ENCODE measurements at places on chromosomes 7 and 10.

- peak; percentile 75 for DNase-seq
Measured at GRCh38 chr7:111089822-111090426, 1.0 kb upstream of the LRRN3 start.

DNA sequence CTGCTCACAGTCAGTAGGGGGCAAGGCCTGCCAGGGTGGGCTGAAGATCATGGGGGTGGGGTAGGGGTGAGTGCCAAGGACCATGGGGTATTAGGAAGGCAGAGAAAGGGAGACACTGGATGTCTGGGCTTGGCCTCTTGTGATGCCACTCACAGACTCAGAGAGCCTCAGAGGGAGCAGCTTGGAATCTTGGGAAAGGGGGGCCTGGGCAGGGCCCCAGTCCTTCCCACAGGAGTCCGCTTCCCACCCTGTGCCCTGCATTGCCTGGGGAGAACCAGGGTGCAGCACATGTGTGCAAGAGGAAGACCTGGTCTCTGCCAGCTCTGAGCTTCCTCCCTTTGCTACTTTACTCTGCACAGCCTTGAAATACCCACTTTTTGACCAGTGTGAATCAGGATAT lies 4.3 kb downstream of the ADCY1 start:
- DNase-seq, result no peak

- no peak for DNase-seq
Measured at GRCh38 chr10:282294-283139, 147.3 kb downstream of the ZMYND11 start.

DNA sequence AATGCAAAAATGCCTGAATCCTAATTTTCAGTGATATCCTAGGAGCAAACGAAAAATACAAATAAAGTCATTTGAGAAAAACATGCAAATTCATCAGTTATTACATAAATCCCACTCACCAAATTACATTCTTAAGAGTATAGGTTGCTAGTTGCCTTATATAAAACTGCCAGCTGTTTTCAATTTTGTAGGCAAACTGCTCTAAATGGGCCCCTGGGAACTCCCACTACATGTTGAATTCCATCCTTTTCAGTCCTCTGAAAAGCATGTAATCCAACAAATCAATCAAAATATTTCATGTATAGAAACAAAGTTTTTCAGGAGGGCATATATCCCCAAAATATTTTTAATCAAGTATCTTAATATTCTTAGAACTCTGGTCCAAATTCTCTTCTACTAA lies 2.1 kb upstream of the JMJD1C start:
- DNase-seq, result no peak

GRCh38 chr7:90256778-90257177 lies 11.8 kb downstream of the CFAP69 start:
- no peak for DNase-seq

- DNase-seq, result no peak
Measured at GRCh38 chr7:75696263-75697037, 42.3 kb downstream of the HIP1 start.

GRCh38 chr7:140571538-140572122 lies 69.0 kb downstream of the DENND2A start:
- DNase-seq, result no peak

DNA sequence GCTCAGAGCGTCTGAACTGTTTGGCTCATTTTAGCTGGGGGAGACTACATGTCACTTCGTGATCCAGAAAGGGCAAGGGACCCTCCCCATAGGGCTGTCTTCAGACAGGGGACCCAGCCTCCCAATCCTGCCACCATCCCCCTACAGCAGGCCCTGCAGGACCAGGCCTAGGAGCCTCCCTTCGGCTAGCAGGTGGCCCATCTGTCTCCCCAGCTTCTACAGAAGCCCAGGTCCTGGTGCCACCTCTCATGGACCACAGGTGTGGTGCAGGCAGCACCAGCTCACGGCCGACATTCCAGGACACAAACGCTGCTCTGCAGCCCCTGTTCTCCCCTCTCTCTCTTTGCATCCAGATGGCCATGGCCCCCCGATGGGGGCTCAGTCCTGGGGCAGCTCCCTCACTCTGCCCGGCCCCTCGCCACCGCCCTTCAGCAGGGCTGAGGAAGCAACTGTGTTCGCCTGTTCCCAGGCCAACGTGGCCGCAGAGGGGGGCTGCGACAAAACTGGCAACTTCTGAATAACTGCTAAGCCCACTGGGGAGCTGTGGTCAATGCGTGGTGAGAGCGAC lies 10.3 kb downstream of the TECPR1 start:
- DNase-seq, result no peak

DNA sequence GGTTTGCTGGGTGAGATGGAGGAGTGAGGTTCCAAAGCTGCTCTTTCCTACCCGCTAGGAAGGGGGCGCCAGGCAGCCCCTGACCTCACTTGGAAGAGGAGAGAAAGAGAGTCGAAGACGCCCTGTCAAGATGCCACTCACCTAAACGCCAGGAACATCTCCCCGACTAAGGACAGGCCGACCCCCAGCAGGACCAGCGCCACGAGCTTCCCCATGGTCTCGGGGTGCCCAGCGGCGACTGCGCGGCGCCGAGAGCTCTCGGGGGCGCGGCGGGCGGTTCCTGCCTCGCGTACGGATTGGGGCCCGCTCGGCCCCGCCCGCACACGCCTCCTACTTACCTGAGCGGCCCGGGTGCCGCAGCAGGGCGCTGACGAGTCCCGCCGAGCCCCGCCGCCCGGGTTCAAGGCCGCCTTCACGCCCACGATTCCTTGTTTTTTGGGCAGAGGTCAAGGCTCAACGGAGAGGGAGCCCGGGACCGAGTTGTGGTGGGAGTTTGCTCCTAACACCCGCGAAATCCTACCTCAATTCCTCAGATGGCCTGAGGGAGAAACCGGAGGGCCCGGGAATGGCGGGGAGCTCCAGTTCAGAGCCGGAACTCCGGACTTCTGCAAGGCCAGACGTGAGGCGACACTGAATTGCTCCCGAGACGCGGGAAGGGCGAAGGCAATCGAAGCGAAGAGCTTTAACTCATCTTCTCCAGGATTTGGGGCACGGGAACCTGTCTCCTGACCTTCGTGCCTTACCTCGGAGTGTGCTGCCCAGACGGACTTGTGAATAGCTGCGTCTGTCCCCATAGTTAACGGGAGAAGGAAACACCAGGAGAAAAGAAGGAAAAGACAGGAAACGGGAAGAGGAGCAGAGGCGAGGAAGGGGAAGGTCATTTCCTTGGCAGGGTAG lies at the start of gene PON3:
TSS of gene PON3 (minus strand) at position 240 of the 897 bp plus-strand sequence. CDS start at position 215, 25 bp downstream.
- DNase-seq, result peak; percentile 48

DNA sequence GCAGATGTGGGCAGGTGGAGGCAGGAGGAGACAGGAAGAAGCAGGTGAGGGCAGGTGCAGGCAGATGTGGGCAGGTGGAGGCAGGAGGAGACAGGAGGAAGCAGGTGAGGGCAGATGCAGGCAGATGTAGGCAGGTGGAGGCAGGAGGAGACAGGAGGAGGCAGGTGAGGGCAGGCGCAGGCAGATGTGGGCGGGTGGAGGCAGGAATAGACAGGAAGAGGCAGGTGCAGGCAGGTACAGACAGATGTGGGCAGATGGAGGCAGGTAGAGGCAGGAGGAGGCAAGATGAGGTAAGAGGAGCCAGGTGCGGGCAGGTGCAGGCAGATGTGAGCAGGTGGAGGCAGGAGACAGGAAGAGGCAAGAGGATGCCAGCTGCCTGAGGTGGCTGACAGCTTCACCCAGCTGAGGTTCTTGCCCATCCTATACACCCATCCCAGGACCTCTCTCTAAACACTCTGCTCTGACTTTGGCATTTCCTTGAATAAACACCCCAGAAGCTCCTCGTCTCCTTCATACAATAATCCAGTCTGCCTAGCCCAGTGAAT lies 33.0 kb downstream of the PTPRE start:
- no peak for DNase-seq

GRCh38 chr7:126790763-126791162 lies 462.0 kb downstream of the GRM8 start:
- no peak for DNase-seq

- no peak for DNase-seq
Measured at GRCh38 chr7:41880107-41880506, 177.2 kb upstream of the INHBA start.

GRCh38 chr7:128920913-128921582 lies 10.5 kb upstream of the KCP start:
- DNase-seq, result no peak

GRCh38 chr7:32204361-32205018 lies 134.3 kb upstream of the PDE1C start:
- peak; percentile 56 for DNase-seq

DNA sequence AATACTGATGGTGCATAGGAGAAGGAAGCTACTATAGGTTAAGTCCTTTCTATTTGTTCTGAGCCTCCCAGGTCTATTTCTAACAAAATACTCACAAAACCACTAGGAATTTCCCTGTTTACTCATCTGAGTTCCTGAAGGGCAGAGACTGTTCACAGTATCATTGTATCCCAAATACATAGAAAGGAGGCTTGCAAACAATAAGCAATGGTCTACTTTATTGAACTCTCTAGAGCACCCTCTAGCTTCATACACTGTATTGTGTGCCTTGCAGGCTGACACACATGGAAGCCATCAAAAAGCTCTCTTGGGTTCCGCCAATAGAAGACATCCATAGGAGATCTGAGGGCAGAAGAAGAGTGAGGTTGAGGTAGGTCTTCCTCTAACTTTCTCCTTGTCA lies 826.1 kb downstream of the GRM8 start:
- no peak for DNase-seq

DNA sequence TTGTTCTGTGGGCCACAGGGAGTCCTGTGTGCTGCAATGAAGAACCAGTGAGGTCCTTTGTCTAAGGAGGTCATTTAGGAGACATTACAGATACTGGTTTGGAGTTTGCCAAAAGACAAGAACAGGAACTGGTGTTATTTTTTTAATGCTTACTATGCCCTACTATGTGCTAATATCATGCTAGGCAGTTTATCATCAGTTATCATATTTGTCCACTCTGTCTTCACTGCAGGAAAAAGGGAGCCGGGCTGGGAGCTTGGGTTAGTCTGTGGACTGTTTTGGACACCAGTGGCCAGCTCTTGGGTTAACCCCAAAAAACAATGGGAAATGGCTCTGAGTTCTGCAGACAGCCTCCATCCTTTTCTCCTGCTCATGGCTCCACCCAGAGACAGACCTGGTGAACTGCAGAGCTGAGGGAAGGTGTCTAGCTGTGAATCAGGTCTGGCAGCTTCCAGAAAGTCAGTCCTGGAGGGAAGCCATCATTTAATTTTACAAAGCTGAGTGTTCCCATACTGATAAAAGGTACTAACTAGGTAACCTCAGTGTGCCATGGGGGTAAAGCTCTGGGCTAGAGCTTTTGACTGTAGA lies 101.2 kb upstream of the ZNF746 start:
- DNase-seq, result peak; percentile 57

GRCh38 chr7:134533288-134533771 lies 6.0 kb downstream of the AKR1B10 start:
- no peak for DNase-seq

GRCh38 chr7:7256731-7257274 lies 74.5 kb downstream of the C1GALT1 start:
- no peak for DNase-seq
